ENCODE measurements at places on chromosomes 5 and 9.

DNA sequence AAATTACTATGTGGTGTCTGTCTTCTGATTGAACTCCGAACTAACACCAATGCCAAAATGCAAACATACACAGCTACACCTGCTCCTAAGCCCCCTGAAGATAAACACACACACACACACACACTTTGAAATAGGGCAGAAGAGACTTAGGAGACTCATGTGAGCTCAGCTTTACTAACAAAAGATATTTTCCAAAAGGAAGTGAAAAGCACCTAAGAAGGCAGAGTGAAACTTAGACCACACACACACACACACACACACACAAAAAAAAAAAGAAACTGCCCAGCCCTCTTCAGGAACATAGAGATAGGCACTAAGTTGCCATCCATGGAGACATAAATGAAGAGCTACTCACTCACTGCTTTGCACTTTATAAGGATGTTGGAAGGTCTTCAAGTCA is 45.2 kb upstream of the APC start:
- no peak for DNase-seq

DNA sequence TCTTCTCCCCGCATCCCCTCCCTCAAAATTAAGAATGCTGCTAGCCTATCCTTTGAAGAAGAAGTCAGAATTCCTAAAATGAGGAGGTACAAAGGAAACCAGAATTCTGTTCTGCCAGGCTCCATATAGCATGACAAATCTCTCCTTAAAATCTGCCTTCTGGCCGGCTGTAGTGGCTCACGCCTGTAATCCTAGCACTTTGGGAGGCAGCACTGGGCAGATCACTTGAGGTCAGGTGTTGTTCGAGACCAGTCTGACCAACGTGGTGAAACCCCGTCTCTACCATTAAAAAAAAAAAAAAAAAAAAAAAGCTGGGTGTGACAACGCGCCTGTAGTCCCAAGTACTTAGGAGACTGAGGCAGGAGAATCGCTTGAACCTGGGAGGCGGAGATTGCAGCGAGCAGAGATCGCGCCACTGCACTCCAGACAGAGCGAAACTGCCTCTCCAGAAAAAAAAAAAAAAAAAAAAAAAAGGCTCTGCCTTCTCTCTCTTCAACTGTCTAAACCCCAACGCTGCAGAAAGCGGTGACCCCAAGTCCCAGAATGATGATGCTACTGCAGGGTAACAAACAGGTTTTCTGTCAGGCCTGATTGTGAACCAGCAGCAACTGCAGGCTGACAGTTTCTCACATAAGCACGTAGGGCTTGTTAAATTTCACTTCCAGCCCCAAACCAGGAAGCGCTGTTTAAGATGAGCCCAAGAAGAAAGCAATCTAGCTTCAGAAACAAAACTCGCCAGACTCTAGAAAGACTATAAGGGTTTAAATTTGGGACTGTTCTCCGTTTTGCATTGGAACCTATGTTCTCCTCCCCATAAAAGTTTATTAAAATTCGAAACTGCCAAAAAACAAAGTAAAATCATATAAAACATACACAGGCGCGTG is 963 bp upstream of the CAST start:
- DNase-seq: no peak

DNA sequence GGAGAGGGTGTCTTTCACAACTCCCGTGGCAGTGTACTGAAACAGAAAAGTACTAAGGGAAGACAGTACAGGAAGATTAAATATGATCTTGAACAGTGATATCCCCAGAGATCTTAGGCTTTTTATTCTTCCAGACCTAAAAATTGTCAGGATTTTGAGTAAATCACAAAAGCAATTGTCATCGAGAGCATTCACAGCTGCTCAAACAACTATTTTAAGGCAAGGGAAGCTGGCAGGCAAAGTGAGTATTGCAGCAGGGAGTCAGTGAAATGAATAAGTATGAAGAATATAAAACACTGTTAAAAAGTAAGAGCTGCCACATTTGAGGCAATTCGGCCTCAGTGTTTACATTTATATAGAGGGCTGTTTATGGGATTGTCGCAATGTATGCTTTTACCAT is 479.0 kb downstream of the CAAP1 start:
- no peak for DNase-seq

DNA sequence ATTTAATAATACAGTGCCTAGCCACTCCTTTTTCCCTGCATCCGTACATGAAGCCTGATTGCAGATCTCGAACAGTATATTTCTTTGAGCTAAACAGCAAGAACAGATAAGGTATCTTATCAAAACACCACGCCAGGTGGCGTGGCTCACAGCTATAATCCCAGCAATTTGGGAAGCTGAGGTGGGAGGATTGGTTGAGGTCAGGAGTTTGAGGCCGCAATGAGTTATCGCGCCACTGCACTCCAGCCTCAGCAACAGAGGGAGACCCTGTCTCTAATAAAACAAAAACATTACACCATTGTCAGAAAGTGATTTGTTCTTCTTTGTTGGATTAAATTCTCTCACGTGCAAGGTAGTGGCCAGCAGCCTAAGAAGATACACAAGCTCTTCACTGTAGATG is 291.2 kb upstream of the DMRT1 start:
- no peak for DNase-seq

DNA sequence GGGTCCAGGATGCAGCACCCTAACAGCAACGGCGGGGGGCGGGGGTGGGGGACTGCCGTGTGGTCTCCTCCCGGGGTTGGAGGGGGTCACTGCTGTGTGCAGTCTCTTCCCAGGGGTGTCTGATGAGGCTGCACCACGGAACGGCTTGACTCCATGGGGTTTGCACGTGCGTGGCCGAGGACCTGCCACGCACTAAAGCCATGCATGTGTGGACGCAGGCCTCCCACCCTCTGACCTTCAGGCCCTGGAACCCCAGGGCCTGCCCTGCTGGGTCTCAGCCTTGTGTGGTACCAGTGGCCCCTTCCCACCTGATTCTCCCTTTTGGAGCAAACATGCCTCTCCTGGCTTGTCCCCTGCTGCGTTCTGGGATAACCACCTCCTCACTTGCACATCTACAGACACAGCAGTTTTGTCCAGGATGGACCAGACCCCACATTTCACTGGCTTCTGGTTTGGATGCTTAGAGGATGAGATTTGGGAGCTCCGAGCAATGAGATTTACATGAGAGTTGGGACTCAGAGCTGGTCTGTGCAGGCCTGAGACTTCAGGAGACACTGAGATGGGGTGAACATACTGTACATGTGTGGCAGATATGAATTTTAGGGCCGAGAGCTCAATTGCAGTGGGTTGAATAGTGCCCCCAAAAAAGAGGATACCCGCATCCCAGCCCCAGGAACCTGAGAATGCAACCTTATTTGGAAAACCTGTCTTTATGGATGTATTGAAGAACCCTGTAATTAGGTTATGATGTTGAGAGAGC is 45.8 kb downstream of the SLC12A7 start:
- DNase-seq: no peak
